PC-3 (cell line): ENCODE measurements at places on chromosomes 6 and 20. TPM values are rescaled to one million over a fixed set of nuclear protein-coding genes. Genes with fewer than 3 reads are reported as not detected.
A peak's percentile ranks its signal among the peaks of the same experiment; 100 is the strongest.

GRCh38 chr6:53761036-53761435 is 33.8 kb upstream of the LRRC1 start:
- no peak overlapping the region for H3K27ac ChIP-seq
- no peaks in the 10 kb centered on the region for H3K4me1 ChIP-seq
- no peak overlapping the region for H3K4me3 ChIP-seq
- no peaks in the 10 kb centered on the region for H3K36me3 ChIP-seq

DNA sequence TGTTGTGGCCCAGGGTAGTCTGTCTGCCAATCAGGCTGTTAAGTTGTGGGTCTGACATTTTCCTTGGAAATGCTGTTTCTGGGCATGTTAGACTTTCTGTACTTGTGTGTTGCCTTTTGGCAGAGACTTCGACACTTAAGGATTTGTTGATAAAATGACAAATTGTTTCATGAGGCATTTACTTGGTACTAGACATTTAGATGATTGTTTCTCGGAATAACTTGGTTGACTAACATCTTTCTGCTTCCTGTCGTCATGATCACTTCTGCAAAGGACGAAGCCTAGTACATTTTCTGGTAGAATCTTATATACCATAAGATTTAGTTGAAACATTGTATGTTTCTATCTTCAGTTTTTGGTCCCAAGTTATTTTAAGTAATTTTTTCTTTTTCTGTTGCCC is 34.1 kb downstream of the UTRN start:
- peaks cover 16% of the 10 kb centered on the region for H3K4me1 ChIP-seq
- no peaks in the 10 kb centered on the region for H3K27me3 ChIP-seq
- H3K27ac ChIP-seq = no peak overlapping the region
- DNase-seq = no peak
- no peaks in the 10 kb centered on the region for H3K36me3 ChIP-seq
- H3K4me3 ChIP-seq = no peak overlapping the region

DNA sequence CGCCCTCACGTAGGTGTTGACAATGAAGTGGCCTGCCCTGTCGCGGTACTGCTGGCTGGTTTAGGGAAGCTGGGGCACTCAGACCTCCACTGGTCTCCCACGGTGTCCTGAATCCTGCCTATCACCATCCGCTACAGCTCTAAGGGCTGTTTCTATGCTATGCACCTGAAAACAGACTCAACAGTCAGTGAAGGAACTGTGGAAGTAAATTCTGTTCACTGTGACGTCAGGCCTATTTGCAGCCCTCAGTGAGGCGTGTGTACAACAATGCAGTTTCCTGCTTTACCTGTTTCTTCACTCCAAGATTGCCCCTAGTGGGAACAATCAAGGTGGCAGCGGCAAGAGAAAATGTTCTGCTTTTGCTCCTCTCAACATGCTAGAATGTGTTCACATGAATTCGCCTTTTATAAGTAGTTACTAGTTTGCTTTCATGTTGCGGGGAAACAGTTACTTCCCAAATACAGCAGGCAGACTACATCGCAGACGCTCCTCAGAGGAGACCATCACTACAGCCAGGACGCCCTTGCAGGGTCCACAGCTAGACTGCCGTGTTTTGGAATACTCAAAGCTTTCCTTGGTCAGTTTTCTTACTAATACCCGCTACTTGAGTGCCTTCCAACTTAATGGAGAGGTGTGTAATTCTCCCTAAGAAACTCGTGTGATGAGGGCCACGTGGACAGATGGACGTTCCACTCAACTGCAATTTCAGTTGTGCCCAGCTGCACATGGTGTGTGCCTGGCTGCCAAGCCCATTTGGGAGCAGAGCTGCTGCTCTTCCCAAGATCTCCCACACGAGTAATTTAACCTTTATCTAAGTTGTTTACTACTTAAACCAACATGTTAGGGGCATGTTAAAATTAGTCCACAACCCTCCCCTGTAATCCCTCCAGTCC is 25.4 kb downstream of the DIDO1 start:
- peaks cover 15% of the 10 kb centered on the region for H3K4me1 ChIP-seq
- H3K27me3 ChIP-seq = no peaks in the 10 kb centered on the region
- peak; percentile 76 for DNase-seq
- no peak overlapping the region for H3K4me3 ChIP-seq

- peaks cover 44% of the 10 kb centered on the region for H3K4me1 ChIP-seq
- no peaks in the 10 kb centered on the region for H3K27me3 ChIP-seq
Observed at GRCh38 chr6:131062241-131063027, 611 bp downstream of the EPB41L2 start.

DNA sequence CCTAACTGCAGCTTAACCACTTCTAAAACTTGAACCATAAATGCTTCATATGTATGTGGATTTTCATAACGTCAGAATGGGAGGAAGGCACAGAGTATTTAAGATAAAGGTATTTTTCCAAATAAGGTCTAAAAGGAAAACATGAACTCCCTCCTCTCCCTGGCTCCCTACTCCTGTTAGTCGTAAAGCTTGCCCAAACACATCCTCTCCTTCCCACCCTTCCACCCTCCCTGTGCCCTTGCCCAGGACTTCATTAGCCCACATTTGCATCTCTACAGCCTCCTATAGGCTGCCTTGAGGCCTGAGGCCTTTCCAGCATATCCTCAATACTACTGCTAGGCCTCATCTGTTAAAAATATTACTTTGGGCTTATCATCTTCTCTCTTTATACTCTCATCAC is 17.1 kb upstream of the SMIM13 start:
- no peak overlapping the region for H3K27ac ChIP-seq
- H3K27me3 ChIP-seq = no peaks in the 10 kb centered on the region
- H3K4me1 ChIP-seq = no peaks in the 10 kb centered on the region
- DNase-seq = no peak
- no peaks in the 10 kb centered on the region for H3K36me3 ChIP-seq

GRCh38 chr6:150667977-150668716 is 68.5 kb downstream of the PLEKHG1 start:
- H3K27me3 ChIP-seq = no peaks in the 10 kb centered on the region
- DNase-seq = peak; percentile 69
- H3K4me3 ChIP-seq = no peak overlapping the region
- peaks cover 6% of the 10 kb centered on the region; the same call in 1 of the 2 replicates for H3K4me1 ChIP-seq
- H3K36me3 ChIP-seq = no peaks in the 10 kb centered on the region
- H3K27ac ChIP-seq = no peak overlapping the region

DNA sequence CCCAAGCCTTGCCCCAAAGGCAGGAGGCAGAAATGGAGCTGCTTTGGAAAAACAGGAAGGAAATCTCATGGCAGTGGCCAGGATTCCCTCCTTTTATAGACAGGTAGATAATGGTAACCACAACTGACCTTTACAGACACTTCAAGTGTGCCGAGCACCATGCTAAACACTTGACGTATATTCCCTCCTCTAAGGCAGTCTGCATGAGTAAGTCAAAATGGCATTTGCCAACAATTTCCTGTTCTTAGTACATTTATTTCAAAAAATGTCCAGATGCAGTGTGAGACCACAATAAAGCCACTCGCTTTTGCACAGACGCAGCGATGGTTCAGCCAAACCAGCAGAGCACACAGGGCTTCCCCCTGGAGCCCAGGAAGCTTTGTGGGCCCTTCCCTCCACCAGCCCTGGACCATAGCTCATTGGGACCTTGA is 16.5 kb upstream of the GPR6 start:
- DNase-seq = peak; percentile 79
- H3K27ac ChIP-seq = peak overlapping the region; percentile 61
- no peaks in the 10 kb centered on the region for H3K36me3 ChIP-seq
- H3K4me3 ChIP-seq = no peak overlapping the region
- peaks cover 26% of the 10 kb centered on the region for H3K4me1 ChIP-seq

DNA sequence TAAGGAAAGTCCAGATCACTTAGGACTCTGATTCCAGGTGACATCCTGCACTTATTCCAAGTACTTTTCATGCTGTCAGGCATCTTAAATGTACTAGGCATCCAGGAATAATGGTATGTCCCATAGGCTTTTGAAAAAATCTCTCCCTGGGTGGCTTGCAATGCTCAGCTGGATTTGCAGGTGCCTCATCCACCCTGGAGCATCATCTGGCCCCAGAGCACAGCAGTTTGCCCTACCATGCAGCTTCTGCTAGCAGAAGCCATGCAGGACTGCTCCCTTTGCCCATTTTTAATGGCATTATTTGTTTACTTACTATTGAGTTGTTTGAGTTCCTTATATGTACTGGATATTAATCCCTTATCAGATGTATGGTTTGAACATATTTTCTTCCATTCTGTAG is 45.2 kb downstream of the DZANK1 start:
- no peak overlapping the region for H3K4me3 ChIP-seq
- DNase-seq = no peak
- H3K27ac ChIP-seq = no peak overlapping the region
- H3K4me1 ChIP-seq = no peaks in the 10 kb centered on the region
- no peaks in the 10 kb centered on the region for H3K36me3 ChIP-seq

DNA sequence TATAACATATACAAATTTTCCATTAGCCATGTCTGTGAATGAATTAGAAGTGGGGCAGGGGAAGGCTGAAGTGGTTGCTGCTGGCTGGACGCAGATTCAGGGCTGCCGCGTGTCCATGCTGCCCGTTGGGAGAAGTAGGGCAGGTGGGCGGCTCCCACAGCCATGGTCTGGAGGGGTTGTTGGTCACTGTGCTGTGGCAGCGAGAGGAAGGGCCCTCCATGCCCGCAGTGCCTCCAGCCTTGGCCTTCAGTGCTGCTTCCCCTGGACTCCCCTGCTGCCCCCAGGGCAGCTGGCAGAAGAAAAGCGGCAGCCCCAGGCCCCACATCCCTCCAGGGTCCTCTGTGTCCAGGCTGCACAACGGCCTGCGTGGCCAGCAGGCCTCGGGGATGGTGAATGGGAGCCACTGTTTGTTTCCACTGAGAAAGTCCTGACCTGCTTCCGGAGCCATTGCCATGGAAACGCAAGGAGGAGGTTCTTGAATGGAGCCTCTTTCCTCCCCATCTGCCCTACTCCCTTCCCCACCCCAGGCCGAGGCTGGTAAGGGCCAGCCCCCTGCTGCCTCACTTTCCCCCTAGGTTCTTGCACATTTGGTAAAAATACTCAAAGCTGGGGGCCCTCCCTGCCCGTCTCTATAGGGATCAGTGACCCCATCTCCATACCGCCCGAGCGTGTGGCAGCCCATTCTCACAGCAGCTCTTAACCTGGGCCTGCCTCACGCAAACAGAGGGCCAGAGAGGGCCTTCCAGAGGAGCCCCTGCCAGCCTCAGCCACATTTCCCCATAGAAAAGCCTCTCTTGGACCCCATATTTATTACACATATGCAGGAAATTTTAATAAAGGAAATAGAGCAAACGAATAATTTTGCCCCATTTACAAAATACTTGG is 113.3 kb downstream of the SASH1 start:
- no peak overlapping the region for H3K4me3 ChIP-seq
- no peaks in the 10 kb centered on the region for H3K4me1 ChIP-seq
- H3K27me3 ChIP-seq = no peaks in the 10 kb centered on the region
- H3K27ac ChIP-seq = no peak overlapping the region

GRCh38 chr6:153963352-153963751 is 75.7 kb upstream of the OPRM1 start:
- H3K27me3 ChIP-seq = peaks cover 12% of the 10 kb centered on the region; the same call in 1 of the 2 replicates
- H3K4me1 ChIP-seq = no peaks in the 10 kb centered on the region
- H3K36me3 ChIP-seq = no peaks in the 10 kb centered on the region
- no peak overlapping the region for H3K4me3 ChIP-seq
- no peak for DNase-seq

DNA sequence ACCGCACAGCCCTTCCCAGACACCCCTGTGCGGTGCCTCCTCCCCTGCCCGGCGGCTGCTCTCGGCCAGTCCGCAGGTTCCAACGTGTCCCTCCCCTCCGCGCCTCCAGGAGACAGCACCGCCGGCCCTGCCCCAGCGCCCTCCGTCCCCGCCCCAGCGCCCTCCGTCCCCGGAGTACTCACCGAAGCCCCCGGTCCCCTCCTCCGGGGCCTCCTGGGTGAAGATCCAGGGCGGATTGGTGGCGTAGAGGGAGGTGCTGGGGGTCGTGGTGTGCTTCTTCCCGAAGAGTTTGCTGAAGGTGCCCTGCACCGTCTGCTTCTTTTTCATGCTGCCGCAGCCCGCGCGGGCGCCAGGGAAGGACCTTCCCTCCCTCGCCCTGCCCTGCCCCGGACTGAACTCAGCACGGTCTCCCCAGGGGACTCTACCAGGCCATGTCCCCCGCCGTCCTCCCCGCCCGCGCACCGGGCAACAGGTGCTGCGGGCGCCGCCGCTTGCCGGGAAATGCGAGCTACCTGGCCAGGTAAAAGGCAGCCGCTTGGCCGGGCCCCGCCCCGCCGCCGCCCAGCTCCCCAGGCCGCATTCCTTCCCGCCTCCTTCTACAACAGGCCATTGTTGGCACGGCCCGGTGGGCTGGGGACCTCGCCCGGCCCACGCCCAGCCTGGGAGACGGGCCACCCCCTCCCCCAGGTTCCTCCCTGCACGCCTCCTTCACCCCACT is at the start of gene C6orf132:
Gene C6orf132, minus strand, starts transcription at position 503 of the 718 bp plus-strand sequence. Its CDS starts 176 bp downstream, at position 327.
- no peaks in the 10 kb centered on the region for H3K36me3 ChIP-seq
- no peaks in the 10 kb centered on the region for H3K27me3 ChIP-seq
- H3K4me3 ChIP-seq = peak within 1 kb of the TSS; percentile 89
- H3K4me1 ChIP-seq = peaks cover 57% of the 10 kb centered on the region

- H3K27ac ChIP-seq = no peak overlapping the region
- no peak for DNase-seq
Observed at GRCh38 chr6:100103931-100104330, 109.9 kb upstream of the MCHR2 start.

GGTLC1 gene
- not detected in 2 replicates for total RNA-seq

SPATS1 gene
- not detected in 2 replicates for total RNA-seq

KIFC1 gene
- 60.6 and 66.7 TPM in 2 replicates for total RNA-seq

BMP5 gene
- not detected in 2 replicates for total RNA-seq

ARMC2 gene
- total RNA-seq = 0.29 and 1.1 TPM in 2 replicates

DYNLT2 gene
- 0.51 and 1.5 TPM in 2 replicates for total RNA-seq

RSPH9 gene
- not detected in 2 replicates for total RNA-seq

STX7 gene
- 17.3 and 27.4 TPM in 2 replicates for total RNA-seq
